Activated naive CD8-positive, alpha-beta T cell treated with anti-CD3 and anti-CD28 coated beads, Interleukin-2, amount 10 ng/mL, durations not matched to agents 7 days and 5 days (primary cell): ENCODE measurements at places on chromosomes 4 and X. TPM values are rescaled to one million over a fixed set of nuclear protein-coding genes. Genes with fewer than 3 reads are reported as not detected.

DNA sequence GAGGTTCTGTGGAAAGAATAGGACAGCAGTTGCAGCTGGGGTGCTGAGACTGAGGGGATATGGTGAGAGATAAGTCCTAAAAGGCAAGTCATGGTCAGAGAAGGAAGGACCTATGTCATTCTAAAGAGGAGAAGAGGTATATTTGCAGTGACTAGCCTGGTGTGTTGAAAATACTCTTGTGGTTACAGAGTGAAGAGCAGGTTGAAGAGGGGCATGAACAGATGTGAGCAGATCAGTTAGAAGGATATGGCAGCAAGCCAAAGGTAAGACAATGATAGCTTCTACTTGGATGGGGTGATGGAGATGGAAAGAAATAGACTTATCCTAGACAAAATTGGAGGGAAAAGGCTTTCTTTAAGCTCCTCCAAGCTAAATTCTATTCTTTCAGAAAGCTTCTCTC, 469.8 kb upstream of the CPEB2 start:
- H3K27ac ChIP-seq = no peak overlapping the region
- no peak for DNase-seq
- no peak overlapping the region for H3K4me3 ChIP-seq
- no peaks in the 10 kb centered on the region for H3K27me3 ChIP-seq
- no peaks in the 10 kb centered on the region for H3K36me3 ChIP-seq

DNA sequence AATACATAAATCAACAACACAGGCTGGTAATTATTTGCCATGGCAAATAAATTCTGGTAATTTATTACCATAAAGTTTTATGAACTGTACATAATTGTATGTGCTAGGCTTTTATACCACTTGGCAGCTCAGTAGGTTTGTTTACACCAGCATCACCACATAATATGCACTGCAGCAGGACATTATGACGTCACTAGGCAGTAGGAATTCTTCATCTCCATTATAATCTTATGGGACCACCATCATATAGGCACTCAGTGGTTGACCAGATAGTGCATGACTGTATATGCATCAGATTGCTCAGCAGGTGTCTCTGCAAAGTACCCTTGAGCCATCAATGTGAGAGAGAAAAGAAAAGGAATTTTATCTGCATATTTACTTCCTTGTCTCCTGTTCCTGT, 295.4 kb downstream of the CFAP47 start:
- no peaks in the 10 kb centered on the region for H3K36me3 ChIP-seq
- DNase-seq = no peak
- no peaks in the 10 kb centered on the region for H3K4me1 ChIP-seq
- H3K27ac ChIP-seq = no peak overlapping the region

DNA sequence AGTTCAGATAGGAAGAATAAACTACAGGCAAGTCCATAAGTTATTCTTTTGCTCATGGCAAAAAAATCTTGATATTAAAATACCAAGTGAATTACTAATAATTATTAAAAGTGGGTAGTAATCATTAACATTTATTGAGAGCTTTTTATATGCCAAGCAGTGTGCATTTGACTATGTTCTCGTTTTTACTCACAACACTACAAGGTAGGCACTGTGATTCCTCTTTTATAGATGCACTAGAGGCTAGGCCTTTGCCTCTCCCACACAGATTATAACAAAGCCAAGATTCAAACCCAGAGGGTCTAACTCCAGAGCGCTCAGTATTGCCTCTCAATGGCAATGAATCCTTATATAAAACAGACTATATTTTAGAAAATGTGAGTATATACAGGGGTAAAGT, 254.2 kb downstream of the NAF1 start:
- H3K27me3 ChIP-seq = no peaks in the 10 kb centered on the region
- H3K4me1 ChIP-seq = no peaks in the 10 kb centered on the region
- DNase-seq = no peak
- no peak overlapping the region for H3K27ac ChIP-seq
- H3K4me3 ChIP-seq = no peak overlapping the region

DNA sequence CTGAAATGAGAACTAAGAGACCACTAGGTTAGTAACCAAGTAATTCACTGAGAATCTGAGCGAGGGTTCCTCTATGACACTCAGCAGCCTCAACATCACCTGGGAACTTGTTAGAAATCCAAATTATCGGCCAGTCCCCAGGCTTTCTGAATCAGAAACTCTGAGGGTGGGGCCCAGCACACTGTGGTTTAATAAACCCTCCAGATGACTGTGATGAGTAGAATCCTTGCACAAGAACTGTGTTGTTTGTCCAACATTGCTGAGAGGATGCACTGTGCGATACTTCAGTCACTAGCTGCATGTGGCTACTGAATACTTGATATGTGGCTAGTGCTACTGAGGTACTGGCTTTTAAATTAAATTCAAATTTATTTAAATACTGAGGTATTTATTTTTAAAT, 243.9 kb downstream of the MAML3 start:
- peaks cover 3% of the 10 kb centered on the region for H3K36me3 ChIP-seq
- H3K27me3 ChIP-seq = no peaks in the 10 kb centered on the region
- no peaks in the 10 kb centered on the region for H3K4me1 ChIP-seq
- H3K4me3 ChIP-seq = no peak overlapping the region

DNA sequence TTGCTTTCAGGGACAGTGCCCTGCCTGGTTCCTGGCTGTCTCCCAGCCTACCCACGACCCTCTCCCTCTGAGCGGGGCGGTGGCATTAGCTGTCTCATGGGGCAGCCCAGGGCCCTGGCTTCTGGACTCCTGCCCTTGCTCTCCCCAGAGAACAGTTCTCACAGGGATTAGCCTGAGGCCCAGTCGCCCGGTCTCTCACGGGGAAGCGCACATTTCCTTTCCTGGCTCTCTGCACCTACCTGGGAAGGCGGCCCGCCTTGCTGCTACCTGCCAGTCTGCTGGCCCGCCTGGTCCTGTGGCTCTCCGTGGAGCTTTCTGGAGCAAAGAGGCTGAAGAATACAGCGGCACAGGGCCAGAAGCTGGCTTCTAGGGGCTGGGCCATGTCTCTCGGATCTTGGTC, 128.4 kb downstream of the FHDC1 start:
- no peaks in the 10 kb centered on the region for H3K4me1 ChIP-seq
- H3K4me3 ChIP-seq = no peak overlapping the region
- H3K27me3 ChIP-seq = peaks cover 6% of the 10 kb centered on the region
- H3K27ac ChIP-seq = no peak overlapping the region
- no peak for DNase-seq
- no peaks in the 10 kb centered on the region for H3K36me3 ChIP-seq

- H3K36me3 ChIP-seq = peaks cover 17% of the 10 kb centered on the region
- H3K4me3 ChIP-seq = no peak overlapping the region
- no peaks in the 10 kb centered on the region for H3K4me1 ChIP-seq
- no peak overlapping the region for H3K27ac ChIP-seq
- H3K27me3 ChIP-seq = no peaks in the 10 kb centered on the region
Measured at GRCh38 chr4:123093236-123093635, 170.8 kb upstream of the NUDT6 start.

- DNase-seq = no peak
- no peaks in the 10 kb centered on the region for H3K36me3 ChIP-seq
- no peak overlapping the region for H3K4me3 ChIP-seq
- H3K27me3 ChIP-seq = no peaks in the 10 kb centered on the region
- peaks cover 10% of the 10 kb centered on the region for H3K4me1 ChIP-seq
Measured at GRCh38 chr4:120858776-120859175, 63.8 kb downstream of the PRDM5 start.

The PRKG2 gene
- total RNA-seq = 1.1 TPM

GRCh38 chrX:21735768-21736127, 22.2 kb downstream of the SMPX start:
- H3K36me3 ChIP-seq = no peaks in the 10 kb centered on the region
- H3K4me3 ChIP-seq = no peak overlapping the region
- DNase-seq = no peak
- H3K27ac ChIP-seq = no peak overlapping the region
- no peaks in the 10 kb centered on the region for H3K4me1 ChIP-seq
- H3K27me3 ChIP-seq = peaks cover 7% of the 10 kb centered on the region

DNA sequence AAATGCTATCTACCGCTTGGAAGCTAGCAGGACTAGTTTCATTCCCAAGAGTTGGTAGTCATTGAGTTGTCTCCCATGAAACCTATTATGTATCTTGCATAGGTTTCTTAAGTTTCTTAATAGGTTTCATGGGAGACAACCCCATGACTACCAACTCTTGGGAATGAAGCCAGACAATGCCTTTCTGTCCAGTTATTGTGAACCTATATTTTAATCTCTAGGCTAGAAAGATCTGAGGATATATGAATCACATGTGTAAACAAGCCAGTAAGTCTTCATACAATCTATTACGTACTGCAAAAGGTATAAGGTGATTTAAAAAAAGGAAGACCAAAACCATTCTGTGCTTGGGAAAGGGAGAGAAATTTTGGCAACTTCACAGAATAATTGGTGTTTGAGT, 162.6 kb downstream of the INPP4B start:
- H3K27me3 ChIP-seq = no peaks in the 10 kb centered on the region
- H3K36me3 ChIP-seq = no peaks in the 10 kb centered on the region
- H3K4me1 ChIP-seq = no peaks in the 10 kb centered on the region
- no peak overlapping the region for H3K4me3 ChIP-seq
- DNase-seq = no peak

DNA sequence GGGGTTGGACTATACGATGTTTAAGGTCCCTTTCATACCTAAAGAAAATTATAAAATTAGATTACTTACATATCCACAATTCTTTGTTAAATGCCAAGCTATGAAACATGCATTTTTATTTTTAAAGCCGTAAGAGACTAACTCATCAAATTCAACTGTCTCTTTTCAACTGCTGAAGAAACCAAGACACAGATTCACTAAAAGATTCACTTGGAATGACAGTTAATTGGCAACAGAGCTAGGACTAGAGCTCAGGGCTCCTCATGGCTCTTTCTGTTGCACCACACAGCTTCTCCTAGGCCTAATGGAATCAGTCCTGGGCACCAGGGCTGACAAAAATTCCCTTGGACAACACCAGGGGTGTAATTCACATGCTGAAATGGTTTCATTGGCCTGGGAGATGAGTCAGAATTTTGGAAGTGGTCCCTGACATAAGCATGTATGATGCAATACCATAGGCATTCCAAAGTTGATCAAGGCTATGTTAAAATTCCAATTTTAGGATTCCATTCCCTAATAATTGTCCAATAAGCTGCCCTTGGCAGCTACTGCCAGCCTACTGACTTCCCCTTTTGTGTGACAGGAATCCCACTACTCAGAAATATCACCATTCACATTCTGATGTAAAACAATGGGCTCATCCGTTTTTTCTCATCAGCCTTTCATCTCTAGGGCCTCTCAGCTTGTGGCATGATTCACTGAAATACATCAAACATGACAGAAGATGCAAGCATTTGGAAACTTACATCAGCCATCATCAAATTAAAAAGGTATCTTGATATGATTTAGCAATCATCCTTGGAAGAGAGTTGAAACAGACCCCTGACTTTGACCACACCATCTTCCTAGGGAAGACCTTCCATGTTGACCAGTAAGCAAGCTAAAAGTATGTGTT, 54.2 kb downstream of the PLAC1 start:
- no peaks in the 10 kb centered on the region for H3K36me3 ChIP-seq
- H3K4me1 ChIP-seq = no peaks in the 10 kb centered on the region
- H3K27ac ChIP-seq = no peak overlapping the region
